ENCODE measurements at places on chromosomes 2 and 18.

DNA sequence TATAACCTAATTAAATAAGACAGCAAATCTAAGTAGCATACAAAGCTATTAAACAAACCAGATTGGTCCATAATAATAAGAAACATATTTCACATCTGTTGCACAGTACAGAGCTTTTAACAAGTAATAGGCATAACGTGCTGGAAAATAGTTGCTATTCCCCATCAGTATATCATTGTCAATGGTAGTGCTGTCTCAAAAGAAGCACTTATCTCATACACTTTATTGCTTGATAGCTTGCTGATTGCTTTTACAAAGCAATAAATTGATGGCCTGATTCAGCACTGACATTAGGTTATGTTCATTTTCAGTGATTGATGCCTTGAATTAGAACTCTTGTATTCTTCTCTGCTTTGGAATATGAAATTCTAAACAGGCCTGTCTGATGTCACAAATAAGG is 641.7 kb downstream of the CBLN2 start:
- DNase-seq, result no peak

DNA sequence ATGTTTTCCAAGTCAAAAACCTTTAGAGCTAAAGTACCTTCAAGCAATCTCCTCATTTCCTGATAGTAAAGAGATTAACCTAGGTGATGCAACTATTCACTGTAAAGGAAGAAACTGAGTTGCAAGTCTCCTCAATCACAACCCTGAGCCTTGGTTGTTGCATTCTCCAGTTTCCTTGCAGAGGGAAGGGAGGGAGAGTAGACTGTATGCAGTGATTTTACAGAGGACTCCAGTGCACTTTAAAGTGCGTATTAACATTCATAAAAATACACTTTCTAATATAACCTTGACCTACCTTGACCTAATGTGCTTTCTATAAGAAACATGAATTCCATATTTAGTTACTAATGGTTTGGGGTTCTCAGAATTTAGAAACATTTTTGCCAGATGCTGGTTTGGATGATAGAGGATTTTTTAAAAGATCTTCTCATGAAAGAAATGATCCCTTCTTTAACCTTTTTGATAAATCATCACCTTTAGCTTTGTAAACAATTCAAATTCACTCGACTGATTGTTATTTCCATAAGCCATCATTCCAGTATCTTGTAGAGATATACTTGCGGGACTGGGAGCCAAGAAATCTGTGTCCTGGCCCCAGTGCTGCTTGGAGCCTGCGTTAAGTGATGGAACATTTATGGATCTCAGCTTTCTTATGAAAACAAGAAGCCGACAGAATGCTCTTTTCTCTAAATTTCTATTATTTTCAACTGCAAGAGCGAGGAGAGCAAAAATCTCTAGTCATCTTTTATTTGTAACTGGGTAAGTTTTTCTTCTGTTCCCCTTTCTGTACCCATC is 228.3 kb downstream of the ZNF521 start:
- DNase-seq, result no peak

DNA sequence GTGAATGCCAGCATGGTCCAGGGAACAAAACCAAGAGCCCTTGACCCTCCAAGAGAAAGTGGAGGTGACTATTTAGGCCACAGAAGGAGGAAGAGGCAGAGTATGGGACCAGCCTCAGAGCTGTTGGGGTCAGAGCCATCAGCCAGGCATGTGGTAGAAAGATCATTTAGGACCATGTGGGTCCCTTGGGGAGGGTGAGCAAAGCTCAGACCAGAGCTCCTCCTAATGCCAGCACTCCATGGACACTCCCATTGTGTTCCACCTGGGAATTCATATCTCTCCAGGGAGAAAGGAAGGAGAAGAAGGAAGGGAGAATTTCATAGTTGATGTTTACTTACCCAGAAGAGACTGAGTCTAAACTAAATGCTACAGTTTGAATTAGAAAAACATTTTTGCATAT is 73.2 kb downstream of the CYBRD1 start:
- DNase-seq, result no peak

DNA sequence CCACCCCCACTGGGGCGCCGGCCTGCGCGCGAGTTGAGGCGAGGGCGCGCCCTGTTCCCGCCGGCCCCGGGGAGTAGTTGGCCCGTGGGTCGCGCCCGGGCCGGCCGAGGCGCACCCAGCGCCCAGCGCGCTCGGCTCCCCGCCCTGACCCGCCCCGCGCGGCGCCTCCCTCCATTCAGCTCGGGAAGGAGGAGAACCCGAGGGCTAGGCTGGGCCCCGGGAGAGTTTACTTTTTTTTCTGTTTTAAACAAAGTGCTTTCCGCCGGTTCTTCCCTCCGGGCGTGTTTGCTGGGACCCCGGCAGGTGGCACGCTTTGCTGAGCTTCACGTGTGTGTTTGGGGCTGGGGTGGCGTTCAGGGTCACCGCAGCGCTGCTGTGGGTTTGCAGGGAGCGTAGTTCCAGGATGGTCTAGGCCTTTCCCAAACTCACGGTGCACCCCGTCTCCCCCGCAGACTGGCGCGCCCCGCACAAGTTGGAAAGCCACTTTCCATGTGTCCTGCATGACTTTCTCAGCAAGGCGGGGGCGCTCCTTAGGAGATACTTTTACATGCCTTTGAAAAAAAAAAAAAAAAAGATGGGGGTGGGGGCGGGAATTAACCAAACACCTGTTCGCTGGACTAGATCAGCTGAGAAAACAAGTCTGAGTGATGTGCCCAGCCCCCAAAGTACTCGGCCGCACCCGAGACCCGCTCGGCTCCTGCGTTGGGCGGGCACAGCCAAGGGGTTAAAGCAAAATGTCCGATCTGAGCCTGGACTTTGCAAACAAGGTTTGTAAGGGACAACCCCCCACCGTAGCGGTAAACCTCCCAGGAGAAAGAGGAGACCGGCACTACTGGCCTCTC is 825 bp downstream of the ITGA6 start:
- DNase-seq, result no peak

DNA sequence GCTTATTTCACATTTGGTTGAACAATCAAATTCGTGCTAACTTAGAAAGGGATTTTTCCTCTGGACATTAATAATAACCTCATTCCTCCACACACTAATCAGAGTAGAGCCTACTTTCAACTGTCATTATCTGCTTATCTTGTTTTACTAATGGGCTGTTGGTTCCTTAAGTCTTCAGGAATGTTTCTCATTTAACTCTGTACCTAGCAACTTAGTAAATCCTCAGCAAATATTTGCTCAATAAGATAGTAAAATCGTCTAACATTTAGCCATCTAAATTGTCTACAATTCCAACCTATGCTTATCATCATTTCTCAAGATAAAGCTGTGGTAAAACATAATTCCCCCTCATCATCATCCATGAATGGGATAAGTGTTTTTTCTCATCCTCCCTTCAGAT is 98.1 kb downstream of the CDH2 start:
- DNase-seq, result no peak

Measured in GM04504 (cell line).